ENCODE measurements at places on chromosomes 1 and 21.

- DNase-seq = no peak
Observed at GRCh38 chr1:81358151-81358550, 442.6 kb upstream of the ADGRL2 start.

DNA sequence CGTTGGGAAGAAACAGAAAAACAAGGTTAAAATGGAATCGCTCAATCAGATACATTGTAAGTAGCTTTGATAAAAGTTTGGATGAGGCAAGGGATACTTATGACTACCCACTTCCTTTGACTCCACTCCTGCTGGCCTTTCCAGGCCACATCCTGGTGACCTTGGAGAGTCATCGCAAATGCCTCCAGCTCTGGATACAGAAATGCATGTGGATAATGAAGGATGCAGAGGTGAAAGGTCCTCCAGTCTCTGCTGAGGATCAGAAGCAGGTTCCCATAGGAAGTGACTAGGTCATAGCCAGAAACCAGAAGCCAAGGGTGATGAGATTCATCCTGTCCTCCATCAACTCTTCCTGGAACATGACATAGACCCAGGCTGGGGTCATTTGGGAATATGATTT lies 6.2 kb upstream of the CAMK1G start:
- DNase-seq = no peak

- no peak for DNase-seq
Observed at GRCh38 chr21:40714536-40714935, 132.4 kb downstream of the DSCAM start.

- DNase-seq = no peak
Observed at GRCh38 chr1:153995202-153995601, 4.6 kb downstream of the RPS27 start.

DNA sequence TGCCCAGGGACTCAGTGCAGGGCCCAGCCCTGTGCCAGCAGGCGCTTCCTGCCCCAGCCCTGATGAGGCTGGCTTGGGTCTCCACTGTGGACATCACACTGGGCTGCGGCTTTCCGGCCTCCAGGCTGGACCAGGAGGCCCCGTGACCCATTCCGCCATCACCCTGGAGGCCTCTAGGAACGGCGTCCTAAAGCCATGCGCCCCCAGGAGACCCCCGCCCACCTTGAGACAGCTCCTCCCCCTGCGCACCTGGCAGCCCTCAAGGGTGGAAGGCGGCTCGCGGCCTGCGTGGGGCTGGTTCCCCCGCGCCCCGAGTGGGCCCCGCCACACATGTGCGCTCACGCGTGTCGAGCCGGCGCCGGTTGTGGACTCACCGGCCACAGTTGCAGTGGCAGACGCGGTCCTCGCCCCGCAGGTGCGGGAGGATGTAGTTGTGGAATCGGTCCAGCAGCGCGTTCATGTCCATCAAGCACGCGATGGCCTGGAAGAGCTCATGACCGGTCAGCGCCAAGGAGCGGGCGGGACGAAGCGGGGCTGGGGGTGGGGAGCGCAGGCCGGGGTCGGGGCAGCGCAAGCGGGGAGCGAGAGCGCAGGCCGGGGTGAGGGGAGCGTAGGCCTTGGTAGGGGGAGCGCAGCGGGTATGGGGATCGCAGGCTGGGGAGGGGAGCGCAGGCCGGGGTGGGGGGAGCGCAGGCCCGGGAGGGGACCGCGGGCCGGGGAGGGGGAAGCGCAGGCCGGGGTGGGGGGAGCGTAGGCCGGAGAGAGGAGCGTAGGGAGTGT lies 924 bp downstream of the TMEM240 start:
- DNase-seq = no peak

- DNase-seq = no peak
Observed at GRCh38 chr1:248842781-248843331, 4.8 kb downstream of the ZNF672 start.

All from stimulated activated CD4-positive, alpha-beta T cell treated with anti-CD3 and anti-CD28 coated beads, Interleukin-1b, Interleukin-23, amount 100 ng/mL, for 4 hours (primary cell).